ENCODE measurements at places on chromosomes 4 and X. TPM values are rescaled to one million over a fixed set of nuclear protein-coding genes. Genes with fewer than 3 reads are reported as not detected.
A peak's percentile ranks its signal among the peaks of the same experiment; 100 is the strongest.

- DNase-seq: no peak
Observed at GRCh38 chrX:42536286-42536685, 241.7 kb downstream of the PPP1R2C start.

GRCh38 chr4:154595807-154596206 lies 5.3 kb upstream of the FGA start:
- no peak for DNase-seq

GRCh38 chr4:4655901-4656300 lies 114.1 kb upstream of the STX18 start:
- DNase-seq: no peak

DNA sequence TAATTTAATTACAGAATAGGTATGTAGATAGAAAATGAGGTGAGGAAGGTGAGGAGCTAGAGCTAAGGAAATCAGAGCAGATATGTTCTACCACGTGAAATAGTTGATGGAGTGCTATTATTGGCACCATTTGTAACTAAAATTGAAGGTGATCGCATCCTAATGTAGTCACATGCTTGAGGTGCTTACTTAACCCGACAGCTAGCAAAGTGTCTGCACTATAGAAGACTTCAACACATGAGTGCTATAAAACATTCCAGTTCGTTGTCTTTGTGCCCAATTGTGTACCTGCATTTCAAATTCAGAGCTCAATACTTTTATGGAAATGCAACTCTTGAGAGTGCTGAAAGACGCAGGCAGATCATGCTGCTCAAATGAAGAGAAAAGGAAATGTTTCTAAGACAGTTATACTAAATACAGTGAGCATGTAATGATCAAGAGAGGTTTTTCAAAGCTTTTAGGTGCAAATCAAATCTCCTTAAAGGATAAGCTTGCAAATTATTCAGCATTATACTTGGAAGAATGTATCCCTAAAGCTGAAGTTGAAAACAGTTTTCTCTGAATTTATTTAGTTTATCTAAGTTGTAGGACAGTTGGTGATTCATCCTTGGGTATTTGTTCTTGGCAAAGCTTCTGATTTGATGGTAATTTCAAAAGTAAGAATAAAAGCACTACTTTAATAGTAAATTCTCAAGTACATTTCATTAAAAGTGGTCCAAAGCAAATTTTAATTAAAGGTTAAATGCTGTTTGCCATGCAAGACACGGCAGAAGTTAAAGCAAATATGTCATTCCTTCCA lies 223.9 kb upstream of the EPHA5 start:
- no peak for DNase-seq

GRCh38 chr4:90118527-90119195 lies 8.5 kb upstream of the CCSER1 start:
- DNase-seq: no peak

DNA sequence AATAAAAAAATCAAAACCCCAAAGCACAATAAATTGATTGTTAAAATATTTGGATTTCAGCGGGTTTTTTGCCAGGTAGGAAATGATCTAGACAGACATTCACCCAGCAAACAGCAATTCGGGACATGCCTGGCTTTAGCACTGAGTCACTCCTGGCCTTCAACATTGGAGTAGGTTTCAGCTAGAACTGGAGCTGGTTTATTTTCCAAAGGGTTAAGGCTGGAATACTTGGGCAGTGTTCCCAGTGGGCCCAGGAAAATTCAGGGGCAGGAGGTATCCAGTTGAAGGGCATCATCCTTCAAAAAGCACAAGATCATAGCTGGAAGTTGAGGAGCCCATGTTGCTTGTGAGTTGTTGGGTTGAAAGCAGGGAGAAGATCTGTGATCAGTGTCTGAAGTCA lies 41.0 kb downstream of the TXLNG start:
- DNase-seq: no peak

- DNase-seq: peak; percentile 41
Observed at GRCh38 chr4:101993842-101994775, 203.6 kb downstream of the BANK1 start.

DNA sequence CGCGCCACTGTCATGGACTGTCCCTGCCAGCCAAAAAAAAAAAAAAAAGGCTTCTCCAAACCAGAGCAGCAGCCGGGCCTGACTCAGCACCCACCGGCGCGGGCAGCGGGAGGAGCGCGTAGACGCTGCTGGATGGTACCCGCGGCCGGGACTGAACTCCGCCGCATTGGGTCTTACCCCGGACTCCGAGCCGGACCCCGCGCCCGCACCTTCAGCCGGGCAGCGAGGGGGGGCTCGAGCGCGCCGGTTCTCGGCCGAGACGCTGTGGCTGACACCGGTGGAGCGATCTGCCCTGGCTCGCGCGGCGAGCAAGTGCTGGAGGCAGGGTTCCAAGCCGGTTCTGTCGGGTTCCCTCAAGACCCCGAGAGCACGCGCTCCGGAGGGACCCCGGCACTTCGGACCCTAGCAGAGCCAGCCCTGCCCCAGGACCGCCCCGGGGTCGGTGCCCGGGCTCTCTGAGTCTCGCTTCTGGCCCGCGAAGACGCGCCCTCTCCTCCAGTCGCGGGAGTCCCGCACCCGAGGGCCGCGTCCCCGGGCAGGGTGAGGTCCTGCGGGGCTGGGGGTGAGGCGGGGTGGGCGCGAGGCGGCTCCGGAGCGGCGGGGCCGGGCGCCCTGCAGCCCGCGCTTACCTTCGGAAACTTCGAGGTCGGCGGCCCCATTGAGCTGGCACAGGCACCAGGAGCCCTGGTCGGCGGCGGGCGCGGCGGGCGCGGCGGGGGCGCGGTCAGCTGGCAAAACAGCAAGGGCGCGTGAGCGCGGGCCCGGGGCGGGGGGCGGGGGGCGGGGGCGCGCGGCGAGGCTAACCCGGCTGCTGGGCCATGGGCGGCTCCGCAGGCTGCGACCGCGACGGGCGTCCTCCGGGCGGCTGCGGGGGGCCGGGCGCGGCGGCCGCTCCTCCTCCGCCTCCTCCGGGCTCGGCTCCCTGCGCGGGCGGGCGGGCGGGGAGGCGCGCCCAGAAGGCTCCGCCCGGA lies 11.8 kb upstream of the MAN2B2 start:
- peak; percentile 58 for DNase-seq

The GAGE12F gene
- not detected for total RNA-seq

DNA sequence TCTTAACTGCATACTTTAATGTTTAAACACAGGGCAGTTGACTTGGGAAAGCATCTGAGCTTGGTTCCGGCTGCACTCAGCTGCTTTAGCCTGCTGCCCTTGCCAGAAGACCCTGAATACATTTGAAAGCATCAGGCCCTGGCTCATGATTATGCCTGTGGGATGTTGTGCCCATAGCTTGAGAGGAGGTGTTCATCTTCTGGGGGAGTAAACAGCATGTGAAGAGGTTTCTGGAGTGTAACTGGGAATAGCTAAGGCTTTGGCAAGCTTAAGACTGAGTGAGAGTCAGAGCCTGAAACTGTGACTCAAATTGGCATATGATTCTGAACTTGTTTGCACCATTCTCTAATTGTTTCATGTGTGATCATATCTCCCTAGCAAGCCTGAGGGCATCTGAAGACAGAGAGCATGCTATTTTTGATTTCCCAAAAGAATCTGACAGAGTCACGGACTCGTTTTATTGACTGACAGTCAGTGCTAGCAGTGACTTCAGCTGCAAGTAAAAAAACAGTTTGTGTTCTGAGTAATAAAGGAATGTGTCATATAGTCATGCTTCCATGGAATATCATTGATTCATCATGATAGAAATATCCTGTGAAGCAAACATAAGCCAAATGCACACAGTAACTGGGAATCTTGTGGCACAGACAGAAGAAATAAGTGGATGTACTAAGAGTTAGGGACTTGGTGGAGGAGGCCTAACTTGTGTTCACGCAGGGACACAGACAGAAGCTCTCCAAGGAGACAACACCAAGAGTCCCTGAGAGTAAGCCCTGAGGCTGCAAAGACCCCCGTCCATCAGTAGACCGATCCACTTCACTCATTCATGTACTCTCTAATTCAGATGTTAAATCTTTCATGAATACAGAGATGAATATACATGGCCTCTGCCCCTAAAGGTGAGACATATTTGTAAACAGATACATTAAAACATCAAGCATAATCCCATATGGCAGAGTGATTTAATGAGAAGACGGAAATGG lies 100.7 kb downstream of the SYNPO2 start:
- DNase-seq: no peak

- DNase-seq: no peak
Observed at GRCh38 chrX:4091046-4091760, 377.8 kb upstream of the PRKX start.

The USP17L24 gene
- total RNA-seq: not detected

DNA sequence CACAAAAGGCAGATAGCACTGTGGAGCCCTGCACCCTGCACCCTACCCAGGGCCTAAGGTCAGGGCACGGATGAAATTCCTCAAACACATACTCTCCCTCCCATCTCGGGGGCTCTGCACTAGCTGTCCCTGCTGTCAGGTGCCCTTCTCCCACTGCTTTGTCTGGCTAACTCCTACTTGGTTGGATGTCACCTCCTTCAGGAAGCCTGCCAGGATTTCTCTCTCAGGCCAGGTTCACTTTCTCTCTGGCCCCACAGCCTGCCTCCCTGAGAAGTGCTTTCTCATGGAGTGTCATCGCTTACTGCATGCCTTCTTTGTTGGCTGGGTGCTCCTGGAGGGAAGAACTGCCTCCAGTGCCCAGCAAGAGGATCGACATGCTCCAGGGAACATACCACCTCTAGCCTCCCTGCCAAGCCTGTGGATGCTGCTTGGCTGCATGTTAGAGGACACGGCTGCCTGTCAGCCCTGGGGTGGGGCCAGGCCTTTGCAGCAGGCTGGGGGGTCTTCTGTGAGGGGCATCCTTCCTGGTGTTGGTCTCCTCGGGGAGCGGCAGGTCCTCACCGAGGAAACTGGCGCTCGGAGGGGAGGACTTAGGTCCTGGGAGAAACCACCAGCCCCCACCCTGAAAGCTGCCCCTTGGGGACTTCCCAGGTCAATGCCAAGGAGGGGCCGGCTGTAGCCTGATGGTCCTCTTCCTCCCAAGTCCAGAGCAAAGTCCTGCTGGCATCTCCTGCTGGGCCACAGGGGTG lies 15.0 kb downstream of the ABLIM2 start:
- peak; percentile 65 for DNase-seq

- no peak for DNase-seq
Observed at GRCh38 chrX:39983715-39984114, 114.0 kb downstream of the BCOR start.

The PCDH7 gene
- total RNA-seq: 21.7 TPM

DNA sequence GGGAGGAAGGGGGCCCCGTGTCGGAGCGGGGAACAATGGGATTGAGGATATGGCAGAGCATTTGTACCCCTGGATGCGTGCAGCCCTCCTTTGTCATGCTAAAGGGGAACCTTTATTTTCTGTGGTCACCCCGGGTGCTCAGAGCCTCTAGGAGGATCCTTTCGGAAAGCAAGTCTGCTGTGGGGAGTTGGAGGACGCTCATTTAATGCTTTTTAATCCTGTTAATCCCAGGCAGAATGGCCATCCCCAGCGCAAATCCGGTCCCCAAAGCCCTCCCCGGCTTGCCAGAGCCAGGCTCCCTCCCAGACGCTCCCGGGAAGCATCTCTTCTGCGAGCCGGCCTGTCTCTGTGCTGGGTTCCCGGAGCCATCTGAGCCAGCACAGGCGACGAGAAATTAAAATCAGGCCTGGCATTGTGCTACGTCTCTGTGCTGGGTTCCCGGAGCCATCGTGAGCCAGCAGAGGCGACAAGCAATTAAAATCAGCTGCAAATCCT lies 113.2 kb upstream of the PPP2R3B start:
- DNase-seq: no peak

- no peak for DNase-seq
Observed at GRCh38 chr4:117331817-117332216, 246.4 kb upstream of the TRAM1L1 start.

- DNase-seq: no peak
Observed at GRCh38 chr4:139278912-139279759, 889 bp downstream of the MGARP start.

DNA sequence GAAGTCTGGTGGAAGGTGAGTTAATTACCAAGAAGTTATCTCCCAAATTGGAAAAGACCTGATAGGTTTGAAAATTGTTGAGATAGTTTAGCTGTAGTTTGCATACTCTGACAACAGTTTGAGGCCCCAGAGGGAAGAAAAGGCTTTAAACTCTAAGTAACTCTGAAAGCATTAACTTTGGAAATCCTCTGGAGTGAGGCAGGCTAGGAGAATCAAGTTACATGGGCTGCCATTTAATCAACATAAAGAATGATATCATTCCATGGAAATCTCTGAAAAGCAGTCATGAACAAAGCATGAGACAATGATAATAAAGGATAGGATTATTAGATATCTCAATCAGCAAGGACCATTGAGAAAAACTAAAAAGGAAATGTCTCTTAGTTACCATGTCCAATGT lies 647.1 kb downstream of the ANKRD50 start:
- no peak for DNase-seq

The C4orf36 gene
- total RNA-seq: 0.78 TPM

GRCh38 chr4:138805736-138806135 lies 209.8 kb upstream of the NOCT start:
- DNase-seq: no peak

- DNase-seq: no peak
Observed at GRCh38 chr4:100696531-100696930, 178.7 kb upstream of the EMCN start.

- no peak for DNase-seq
Observed at GRCh38 chr4:77035153-77035552, 40.6 kb downstream of the CCNI start.

The GPR143 gene
- not detected for total RNA-seq

Measured in Right ventricle myocardium inferior (tissue), 1 donor.